ENCODE measurements at places on chromosomes 4 and X.

- DNase-seq, result peak; percentile 38
These were observed 122.2 kb downstream of the SHROOM4 start for GRCh38 chrX:50691820-50692219.

- peak; percentile 84 for DNase-seq
These were observed 75.1 kb upstream of the USP9X start for GRCh38 chrX:41009850-41010846.

DNA sequence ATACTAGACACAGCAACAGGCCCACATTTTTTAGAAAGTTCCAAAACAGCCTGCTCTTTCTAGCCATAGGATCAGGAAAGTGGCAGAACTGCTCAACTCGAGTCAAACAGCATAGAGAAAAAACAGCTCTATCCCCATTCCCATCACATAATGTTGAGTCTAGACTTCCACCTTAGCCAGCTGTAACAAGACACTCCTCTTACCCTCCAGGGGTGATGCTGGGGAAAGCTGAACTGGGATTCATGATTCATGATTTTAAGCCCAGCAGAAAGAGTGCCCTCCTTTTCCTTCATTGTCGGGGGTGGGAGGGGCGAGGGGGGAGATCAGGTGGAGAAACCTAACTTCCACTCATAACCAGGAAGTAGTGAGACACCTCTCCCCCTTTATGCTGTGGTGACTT is 86.1 kb downstream of the CENPC start:
- DNase-seq, result no peak

DNA sequence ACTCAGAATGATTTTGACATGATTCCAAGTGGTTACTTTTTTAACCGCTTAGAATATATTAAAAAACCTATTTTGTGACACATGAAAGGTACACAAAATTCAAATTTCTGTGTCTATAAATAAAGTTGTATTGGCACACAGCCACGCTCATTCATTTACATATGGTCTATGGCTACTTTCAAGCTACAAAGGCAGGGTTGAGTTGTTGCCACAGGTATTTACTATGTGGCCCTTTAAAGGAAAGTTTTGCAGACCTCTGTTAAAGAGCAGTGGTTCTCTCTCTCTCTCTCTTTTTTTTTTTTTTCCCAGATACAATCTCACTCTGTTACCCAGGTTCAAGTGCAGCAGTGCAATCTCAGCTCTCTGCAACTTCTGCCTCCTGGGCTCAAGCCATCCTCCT is 23.0 kb downstream of the GPM6B start:
- no peak for DNase-seq

DNA sequence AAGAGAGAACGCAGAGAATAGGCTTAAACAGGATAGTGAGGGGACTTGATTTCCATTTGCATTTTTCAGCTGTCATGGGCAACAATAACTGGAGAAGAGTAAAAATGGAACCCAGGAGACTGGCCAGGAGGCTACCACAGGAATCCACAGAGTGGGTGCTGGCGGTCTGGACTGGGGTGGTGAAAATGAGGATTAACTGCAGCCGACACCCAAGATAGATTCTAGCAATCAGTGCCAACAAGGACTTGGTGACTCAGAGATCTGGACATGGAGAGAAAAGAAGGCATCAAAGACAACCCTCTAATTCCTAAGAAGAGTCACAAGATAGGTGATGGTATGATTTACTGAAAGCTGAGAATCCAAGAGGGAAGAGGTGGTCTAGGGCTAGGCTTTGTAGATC is 102.8 kb downstream of the ATP8A1 start:
- no peak for DNase-seq

- no peak for DNase-seq
These were observed 11.7 kb upstream of the TENM3 start for GRCh38 chr4:182231496-182231895.

GRCh38 chrX:11543249-11543648 is 122.5 kb downstream of the ARHGAP6 start:
- no peak for DNase-seq

DNA sequence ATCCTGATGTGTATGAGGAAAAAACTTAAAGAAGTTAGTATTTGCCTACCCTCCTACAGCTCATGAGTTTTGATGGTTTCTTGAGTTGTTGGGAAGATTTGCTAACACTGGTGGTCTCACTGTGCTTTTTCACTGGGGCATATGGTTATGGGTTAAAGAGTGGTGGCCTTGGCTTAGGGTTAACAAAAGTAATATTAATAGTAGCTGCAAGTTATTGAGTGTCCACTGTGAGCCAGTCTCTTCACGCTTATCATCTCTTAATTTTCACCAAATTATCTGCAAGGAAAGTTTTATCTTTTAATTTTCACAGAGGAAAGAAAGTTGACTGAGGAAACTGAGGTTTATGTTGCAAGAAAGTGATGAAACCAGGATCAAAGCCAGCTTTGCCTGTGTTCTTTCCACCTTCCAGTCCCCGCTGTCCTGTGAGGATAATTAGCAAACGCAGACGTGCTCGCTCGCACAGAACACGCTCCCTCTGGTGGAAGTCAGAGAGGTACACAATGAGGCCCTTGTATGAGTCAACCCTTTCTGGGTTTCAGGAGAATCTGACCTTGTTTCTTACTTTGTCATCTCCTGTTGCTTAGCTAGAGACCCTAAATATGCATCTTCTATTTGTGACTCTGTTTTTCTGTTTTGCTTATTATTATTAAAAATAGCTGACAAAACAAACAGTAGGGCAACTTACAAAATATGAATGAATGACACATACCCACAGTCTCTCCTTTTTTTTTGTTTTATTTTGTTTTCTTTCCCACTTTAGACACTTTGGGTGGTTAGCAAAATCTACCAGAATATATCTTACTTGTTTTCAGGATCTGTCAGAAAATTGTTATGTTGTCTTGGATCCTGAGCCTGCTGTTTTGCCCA is 94.3 kb downstream of the DDIT4L start:
- peak; percentile 78 for DNase-seq

DNA sequence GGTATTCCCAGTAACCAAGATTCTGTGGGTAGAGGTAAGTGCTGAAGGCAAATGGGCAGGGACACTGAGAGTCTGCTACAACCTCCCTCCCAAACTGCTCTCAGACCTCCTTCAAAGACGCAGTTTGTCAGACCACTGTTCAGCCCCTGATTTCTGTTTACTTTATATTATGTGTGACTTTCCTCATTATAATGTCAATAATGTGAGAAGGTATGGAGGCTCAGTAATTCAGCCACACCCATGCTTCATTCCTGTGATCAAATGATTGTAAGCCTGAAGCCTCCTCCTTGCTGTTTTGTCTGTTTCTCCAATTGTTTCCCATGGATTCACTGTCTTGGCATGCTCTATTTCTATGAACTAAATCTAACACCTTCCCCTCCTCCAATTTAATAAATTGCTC is 75.6 kb downstream of the SYTL5 start:
- no peak for DNase-seq

GRCh38 chr4:1336088-1336491 is 10.9 kb upstream of the UVSSA start:
- DNase-seq, result peak; percentile 16

GRCh38 chrX:135639066-135639780 is 74.2 kb upstream of the CT45A1 start:
- no peak for DNase-seq

DNA sequence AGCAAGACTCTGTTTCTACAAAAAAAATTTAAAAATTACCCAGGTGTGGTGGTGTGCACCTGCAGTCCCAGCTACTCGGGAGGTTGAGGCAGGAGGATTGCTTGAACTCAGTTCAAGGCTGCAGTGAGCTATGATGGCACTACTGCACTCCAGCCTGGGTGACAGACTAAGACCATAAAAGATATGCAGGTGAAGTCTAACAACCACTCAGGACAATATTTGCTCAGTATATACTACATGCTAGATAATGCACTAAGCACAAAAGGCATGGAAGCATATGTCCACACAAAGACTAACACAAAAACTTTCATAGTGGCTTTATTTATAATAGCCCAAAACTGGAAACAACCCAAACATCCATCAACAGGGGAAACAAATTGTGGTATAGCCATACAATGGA is 57.7 kb upstream of the TXK start:
- no peak for DNase-seq

GRCh38 chr4:37538931-37539330 is 147.2 kb downstream of the RELL1 start:
- no peak for DNase-seq

DNA sequence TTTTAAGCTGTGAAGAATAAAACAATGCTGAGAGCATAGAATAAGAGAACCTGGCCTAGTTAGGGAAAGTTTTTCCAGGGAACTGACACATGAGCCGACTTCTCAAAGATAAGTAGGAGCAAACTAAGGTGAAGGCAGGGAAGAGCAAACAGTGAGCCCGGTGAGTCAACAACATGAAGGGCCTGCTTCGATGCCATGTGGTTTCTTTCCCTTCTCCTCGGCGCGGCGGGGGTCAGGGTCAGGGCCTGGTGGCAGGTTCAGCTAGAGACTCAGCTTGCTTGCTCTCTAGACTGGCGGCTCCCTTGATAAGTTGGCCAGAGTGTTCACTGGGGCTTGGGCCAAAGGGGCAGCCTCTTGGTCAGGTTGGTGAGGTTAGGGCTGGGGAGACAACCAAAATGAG is 81.1 kb downstream of the DLG3 start:
- no peak for DNase-seq
